ENCODE measurements at places on chromosomes 7 and 10. TPM values are rescaled to one million over a fixed set of nuclear protein-coding genes. Genes with fewer than 3 reads are reported as not detected.

The MMD2 gene
- not detected for total RNA-seq

The TSPAN15 gene
- 3.4 TPM for total RNA-seq

DNA sequence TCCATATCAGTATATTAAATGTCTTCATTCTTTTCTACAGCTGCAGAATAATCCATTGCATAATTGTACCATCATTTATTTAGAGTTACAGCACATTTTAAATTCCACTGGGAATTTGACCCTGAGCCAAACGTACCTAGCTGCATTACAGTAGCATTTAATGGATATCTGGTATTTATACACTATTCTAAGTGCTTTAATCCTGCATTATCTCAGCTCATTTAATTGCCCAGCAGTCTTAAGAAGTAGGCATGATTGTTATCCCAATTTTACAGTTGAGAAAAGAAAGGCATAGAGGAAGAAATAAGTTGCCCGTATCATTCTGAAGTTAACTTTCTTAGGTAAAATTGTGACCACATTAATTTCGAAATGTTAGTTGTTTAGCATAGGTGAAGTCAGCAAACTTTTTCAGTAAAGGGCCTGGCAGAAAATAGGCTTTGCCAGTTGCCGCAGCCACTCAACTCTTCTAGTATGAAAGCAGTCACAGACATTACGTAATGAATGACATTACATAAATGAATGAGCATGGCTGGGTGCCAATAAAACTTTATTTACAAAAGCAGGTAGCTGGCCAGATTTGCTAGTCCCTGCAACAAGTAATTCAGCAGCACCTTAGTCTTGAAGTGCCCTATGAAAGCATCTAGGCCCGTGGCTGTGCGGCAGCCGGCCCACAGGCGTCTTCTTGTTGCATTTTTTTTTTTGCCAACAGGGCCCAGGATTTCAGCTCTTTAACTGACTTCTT, 30.0 kb downstream of the GUSB start:
- ATAC-seq, result peak; percentile 61

DNA sequence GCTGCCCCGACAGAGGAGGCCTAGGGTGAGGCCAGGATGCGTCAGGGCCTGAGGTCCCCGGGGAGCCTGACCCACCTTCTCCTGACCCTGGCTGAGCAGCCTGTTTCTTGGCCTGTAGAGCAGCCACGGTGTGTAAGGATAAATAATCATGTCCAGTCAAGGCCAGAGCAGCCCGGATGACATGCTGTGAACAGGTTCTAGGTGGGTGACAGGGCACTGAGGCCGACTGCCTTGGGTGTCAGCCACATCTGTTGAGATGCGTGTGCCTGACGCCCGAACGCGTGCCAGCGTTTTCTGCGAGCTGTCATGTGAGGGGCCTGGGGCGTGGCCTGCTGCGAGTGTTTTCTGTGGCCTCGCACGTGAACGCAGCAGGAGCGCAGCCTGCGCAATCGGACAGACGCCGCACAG, 118.3 kb downstream of the FAM53B start:
- peak; percentile 9 for ATAC-seq

Data from esophagus mucosa (tissue), 1 donor.